ENCODE measurements at places on chromosomes 7 and 10.

DNA sequence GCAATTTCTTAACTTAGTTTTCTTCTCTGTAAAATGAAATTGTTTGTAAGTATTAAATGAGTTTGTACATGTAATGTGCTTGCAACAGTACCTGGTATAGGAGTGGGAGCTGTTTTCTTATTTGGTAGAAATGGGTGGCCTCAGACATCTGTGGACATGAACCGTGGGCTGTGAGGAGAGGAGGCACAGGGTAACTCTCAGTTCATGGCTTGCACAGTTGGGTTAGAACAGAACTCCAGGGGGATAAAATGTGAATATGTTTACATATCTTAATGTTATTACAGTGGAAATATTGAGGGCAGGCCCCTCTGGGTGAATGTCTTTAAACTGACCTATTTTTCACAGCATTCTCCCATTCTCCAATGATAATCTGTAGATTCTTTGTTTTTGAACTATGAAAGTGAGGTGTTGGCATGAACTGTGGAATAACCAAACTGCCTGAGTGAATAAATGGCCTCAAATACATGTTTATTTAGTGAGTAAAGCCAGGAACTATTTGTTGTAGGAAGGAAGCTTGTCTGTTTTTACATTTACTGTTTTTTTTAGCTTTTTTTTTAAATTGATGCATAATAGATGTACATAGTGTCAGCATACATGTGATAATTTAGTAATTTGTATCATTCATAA lies 2.6 kb downstream of the ABCA13 start:
- no peak overlapping the region for H3K4me3 ChIP-seq
- no peaks in the 10 kb centered on the region for H3K4me1 ChIP-seq
- H3K36me3 ChIP-seq = no peaks in the 10 kb centered on the region
- H3K27me3 ChIP-seq = no peaks in the 10 kb centered on the region
- H3K27ac ChIP-seq = no peak overlapping the region
- DNase-seq = no peak

GRCh38 chr7:116583653-116584052 lies 58.8 kb downstream of the CAV1 start:
- no peaks in the 10 kb centered on the region for H3K36me3 ChIP-seq
- H3K4me1 ChIP-seq = no peaks in the 10 kb centered on the region
- no peak overlapping the region for H3K27ac ChIP-seq
- no peaks in the 10 kb centered on the region for H3K27me3 ChIP-seq

DNA sequence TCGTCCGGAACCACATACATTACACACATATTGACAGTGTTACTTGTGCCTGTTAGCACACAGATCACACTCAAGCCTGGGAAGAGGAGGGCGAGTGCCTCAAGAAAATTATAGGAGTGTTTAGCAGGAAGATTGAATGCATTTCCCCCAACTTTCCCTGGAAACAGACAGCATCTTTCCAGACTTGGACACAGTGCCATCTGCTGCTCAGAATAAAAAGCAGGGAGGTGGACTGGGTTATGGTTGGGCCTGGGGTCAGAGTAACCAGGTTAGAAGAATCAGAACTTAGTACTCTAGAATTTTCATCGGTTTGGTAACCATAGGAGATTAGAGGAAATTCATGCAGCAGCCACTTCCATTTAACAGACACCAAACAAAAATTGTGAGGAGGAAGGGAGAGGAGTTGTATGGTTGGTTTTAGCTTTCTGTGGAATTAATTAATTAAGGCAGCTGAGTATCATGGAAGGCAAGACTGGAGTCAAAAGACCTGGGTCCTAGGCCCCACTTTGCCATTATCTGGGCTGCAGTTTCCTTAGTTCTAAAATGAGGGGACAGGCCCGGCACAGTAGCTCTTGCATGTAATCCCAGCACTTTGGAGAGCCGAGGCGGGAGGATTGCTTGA lies 43.4 kb upstream of the OPTN start:
- H3K4me1 ChIP-seq = no peaks in the 10 kb centered on the region
- no peaks in the 10 kb centered on the region for H3K27me3 ChIP-seq
- H3K4me3 ChIP-seq = no peak overlapping the region
- no peaks in the 10 kb centered on the region for H3K36me3 ChIP-seq
- H3K27ac ChIP-seq = no peak overlapping the region

GRCh38 chr10:130180416-130180815 lies 44.2 kb downstream of the GLRX3 start:
- H3K4me1 ChIP-seq = no peaks in the 10 kb centered on the region
- no peaks in the 10 kb centered on the region for H3K27me3 ChIP-seq
- no peak overlapping the region for H3K4me3 ChIP-seq
- H3K36me3 ChIP-seq = peaks cover 47% of the 10 kb centered on the region
- no peak for DNase-seq

GRCh38 chr10:103910442-103911012 lies 7.5 kb downstream of the STN1 start:
- H3K27me3 ChIP-seq = no peaks in the 10 kb centered on the region
- H3K27ac ChIP-seq = no peak overlapping the region
- no peak for DNase-seq
- no peaks in the 10 kb centered on the region for H3K4me1 ChIP-seq
- no peak overlapping the region for H3K4me3 ChIP-seq

DNA sequence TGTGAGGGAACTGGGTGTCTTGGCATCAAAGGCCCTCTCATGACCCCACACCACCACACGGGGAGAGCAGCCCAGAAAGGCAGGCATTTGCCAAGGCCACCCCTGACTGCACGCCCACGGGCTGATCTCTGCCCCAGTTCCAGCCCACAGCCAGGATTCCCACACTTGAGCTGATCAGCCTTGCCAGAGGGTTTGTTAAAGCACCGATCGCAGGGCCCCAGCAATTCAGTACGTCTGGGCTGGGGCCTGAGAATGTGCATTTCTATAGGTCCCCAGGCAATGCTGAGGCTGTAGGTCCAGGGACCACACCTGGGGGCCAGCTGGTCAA lies 103.9 kb downstream of the TNS3 start:
- no peaks in the 10 kb centered on the region for H3K36me3 ChIP-seq
- peak; percentile 72 for DNase-seq
- peak overlapping the region; percentile 54 for H3K27ac ChIP-seq
- H3K4me3 ChIP-seq = no peak overlapping the region
- no peaks in the 10 kb centered on the region for H3K4me1 ChIP-seq

DNA sequence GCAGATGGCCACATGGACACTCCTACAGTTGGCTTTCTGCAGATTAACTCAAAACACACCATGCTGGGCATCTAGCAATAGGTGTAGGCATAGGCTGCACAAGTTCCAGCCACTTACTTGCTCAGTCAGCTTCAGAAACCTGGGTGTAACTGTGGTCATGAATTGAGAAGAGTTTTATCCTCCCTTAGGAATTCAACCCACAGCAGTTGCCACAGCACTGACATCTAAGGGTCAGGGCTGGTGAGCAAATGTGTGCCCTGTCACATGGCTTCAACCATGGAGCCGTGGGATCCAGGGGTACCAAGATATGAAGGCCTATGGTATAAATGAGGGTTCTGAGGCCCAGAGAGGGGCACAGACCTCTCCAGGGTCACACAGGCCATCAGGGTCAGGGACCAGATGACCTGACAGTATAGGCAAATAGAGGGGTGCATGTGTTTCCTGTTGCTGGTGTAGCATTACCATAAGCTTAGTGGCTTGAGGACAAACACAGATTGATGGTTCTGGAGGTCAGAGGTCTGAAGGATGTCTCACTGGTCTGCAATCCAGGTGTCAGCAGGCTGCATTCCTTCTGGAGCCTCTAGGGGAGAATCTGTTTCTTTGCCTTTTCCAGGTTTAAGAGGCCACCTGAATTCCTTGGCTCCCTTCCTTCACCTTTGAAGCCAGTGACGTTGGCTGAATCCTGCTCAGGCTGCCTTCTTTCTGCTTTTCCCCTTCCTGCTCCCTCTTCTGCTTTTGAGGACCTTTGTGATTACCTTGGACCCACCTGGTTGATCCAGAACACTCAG lies 24.1 kb downstream of the MINDY4 start:
- H3K36me3 ChIP-seq = no peaks in the 10 kb centered on the region
- H3K4me1 ChIP-seq = peaks cover 13% of the 10 kb centered on the region
- H3K27ac ChIP-seq = no peak overlapping the region
- no peak for DNase-seq
- H3K4me3 ChIP-seq = no peak overlapping the region
- H3K27me3 ChIP-seq = no peaks in the 10 kb centered on the region

- no peak overlapping the region for H3K27ac ChIP-seq
- H3K36me3 ChIP-seq = no peaks in the 10 kb centered on the region
- H3K4me1 ChIP-seq = peaks cover 8% of the 10 kb centered on the region
- no peak overlapping the region for H3K4me3 ChIP-seq
- no peaks in the 10 kb centered on the region for H3K27me3 ChIP-seq
- no peak for DNase-seq
These were observed 71.3 kb upstream of the ARMC3 start for GRCh38 chr10:22856444-22857074.

DNA sequence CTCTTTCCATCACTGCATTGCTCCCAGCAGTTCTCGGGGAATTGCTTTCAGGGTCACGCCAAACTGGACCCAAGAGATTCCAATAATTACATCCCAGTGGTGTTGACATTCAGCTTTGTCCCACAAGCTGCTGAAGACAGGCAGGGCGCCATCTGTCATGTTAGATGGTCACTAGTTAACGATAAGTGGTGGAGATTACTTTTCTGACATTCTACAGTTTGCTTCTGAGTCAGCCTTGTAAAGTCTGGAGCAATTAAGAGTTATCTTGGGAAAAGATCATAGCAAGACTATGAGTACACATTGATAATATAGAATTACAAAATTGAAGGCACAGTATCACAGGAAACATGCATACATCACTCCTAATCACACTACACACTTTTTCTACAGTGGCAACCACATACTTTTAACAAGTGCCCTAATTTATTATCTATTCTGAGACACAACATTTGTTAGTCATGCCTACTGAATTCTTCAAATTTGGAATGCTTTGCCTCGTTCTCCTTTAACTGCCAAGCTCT lies 41.9 kb downstream of the SEMA3C start:
- no peaks in the 10 kb centered on the region for H3K36me3 ChIP-seq
- H3K4me3 ChIP-seq = no peak overlapping the region
- H3K27me3 ChIP-seq = no peaks in the 10 kb centered on the region
- H3K27ac ChIP-seq = no peak overlapping the region

GRCh38 chr7:42084263-42084662 lies 152.7 kb downstream of the GLI3 start:
- H3K27ac ChIP-seq = no peak overlapping the region
- H3K4me3 ChIP-seq = no peak overlapping the region
- no peaks in the 10 kb centered on the region for H3K27me3 ChIP-seq
- no peaks in the 10 kb centered on the region for H3K4me1 ChIP-seq
- no peak for DNase-seq
- H3K36me3 ChIP-seq = no peaks in the 10 kb centered on the region

DNA sequence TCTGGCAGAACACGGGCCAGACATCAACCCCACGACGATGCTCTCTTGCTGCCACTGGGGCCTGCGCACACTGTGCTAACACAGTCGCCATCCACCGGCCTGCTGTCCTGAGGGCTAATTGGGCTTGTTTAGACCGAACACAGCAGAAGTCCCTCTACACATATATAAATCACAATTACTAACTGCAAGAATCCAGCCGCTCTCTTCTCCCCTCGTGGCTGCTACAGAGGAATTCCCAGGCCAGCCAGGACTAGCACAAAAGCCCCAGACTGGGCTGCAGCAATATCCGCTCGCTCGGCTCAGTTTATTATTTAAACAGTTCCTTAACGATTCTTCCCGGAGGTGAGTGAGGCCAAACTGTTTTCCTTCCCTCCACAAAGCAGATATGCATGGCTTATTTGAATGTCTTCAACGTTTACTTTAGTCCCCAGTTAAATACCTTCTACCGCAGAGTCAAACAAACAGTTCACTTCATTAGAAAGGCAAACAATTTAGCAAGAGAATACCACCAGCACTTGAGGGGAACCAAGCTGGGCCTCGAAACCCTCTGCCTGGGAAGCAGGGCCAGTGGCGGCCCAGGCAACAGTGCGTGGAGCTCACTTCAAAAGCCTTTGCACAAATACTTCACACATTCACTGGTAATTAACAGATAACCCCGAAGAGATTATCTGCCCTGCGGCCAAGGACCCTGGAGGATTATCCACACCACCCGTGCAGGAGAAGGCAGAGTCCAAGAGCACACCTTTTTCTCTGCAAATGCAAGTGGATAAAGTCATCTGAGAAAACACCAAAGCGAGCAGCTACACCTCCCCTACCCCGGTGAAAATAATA lies 145.3 kb downstream of the GLI3 start:
- no peaks in the 10 kb centered on the region for H3K4me1 ChIP-seq
- H3K27me3 ChIP-seq = no peaks in the 10 kb centered on the region
- no peak overlapping the region for H3K4me3 ChIP-seq
- H3K36me3 ChIP-seq = no peaks in the 10 kb centered on the region
- no peak overlapping the region for H3K27ac ChIP-seq
- DNase-seq = no peak

DNA sequence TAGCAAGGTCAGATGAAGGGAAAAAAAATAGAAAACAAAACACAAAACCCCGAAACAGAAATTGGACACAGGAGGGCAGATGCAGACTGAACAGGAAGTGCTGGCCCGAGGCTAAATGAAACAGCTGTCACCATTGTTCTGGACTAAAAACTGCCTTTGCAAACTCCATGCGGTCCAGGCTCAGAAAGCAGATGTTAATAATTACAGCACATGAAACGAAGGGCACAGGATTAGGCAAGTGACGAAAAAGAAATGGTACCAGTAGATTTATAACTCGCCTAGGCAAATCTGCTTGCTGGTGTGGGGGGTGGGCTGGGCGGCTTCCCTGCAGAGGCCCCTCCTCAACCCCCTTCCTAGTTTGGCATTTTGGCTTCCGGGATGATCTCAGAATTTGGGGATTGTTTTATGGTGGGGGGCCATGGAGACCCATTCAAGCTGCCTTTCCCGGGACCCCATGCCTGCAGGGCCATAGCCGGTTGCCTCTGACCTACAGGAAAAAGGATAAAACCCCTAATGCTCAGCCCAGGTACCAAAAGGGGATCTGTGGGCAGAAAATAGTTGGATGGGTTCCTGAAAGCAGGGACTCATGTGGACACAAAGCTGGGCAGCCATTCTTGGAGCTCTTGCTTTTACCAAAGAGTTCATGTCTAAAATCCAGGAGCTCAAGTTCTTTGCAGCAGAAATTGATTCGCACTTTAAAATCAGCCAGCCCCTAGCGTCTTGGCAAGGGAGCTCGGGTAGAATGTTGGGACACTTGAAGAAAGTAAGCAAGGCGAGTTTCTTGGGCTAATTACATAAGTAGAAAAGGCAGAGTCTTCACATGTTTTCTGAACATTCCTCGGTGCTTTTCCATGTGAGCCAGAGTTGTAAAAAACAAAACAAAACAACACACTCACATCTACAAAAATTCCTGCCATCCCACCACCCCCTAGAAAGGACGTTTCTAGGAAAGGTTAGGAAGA lies 39.0 kb upstream of the EMX2 start:
- no peaks in the 10 kb centered on the region for H3K36me3 ChIP-seq
- H3K4me3 ChIP-seq = no peak overlapping the region
- no peaks in the 10 kb centered on the region for H3K4me1 ChIP-seq
- no peak for DNase-seq

All from right lobe of liver (tissue), 6 donors.